ENCODE measurements at places on chromosomes 7 and 10.

- DNase-seq, result no peak
These were observed 550 bp upstream of the PLAU start for GRCh38 chr10:73910401-73910763.

GRCh38 chr7:2212906-2213305 lies 19.8 kb downstream of the MAD1L1 start:
- no peak for DNase-seq

- peak; percentile 63 for DNase-seq
These were observed 36.7 kb downstream of the GNA12 start for GRCh38 chr7:2807460-2807844.

DNA sequence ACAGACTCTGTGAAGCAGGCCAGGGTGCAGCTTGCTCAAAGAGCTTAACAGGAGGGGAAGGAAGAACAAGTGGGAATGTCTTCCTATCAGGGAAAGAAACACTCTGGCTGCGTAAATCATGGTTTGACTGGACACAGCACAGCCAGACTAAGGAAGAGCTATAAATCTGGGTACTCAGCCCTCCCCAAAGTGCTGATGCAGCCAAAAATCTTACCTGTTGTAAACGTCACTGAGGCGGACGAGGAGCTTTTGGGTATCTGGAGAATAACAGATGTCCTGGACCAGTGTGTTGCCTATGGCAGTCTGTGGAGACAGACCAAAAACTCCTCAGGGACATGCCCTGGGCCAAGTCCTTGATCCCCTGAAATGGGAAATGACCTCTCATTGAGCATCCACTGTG lies 43.1 kb upstream of the HNRNPH3 start:
- DNase-seq, result no peak

DNA sequence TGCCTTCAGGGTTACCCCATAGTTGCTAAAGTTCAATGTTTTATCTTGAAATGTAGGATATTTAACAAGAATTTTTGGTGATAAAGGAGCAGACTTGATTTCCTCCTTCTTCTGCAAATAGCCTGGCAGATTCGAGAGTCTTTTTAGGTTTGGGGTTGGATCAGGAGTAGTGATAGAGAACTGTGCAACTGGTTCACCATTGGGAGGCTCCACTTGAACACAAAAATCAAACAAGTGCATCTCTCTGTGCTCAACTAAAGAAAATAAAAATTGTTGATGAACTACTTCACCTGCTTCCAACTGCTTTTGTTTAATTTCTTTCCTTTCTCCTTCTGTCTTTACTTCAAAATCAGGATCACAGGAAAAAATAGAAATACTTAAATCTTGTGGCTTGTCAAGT lies 58.5 kb downstream of the MACC1 start:
- DNase-seq, result no peak

GRCh38 chr10:48572414-48572813 lies 32.5 kb downstream of the ARHGAP22 start:
- DNase-seq, result peak; percentile 24
